ENCODE measurements at places on chromosomes 11 and 22.

DNA sequence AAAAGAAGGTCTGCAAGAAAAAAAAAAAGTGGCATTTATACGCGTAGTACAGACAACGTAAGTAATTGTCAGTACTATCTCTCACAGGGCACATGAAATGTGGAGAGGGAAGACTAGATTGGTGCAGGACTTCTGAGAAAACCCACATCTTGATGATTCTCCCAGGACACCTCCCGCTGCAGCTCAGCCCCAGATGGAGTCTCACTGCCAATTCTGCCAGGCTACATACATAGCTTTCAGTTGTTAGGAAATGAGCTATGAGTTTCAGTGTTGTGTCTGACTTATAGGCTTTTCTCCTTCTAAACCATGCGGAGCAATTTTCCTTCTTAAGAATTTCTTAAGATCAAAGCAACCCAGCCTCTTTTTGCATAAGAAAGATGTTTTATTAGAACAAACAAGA is 9.6 kb downstream of the OR5A2 start:
- DNase-seq, result no peak

GRCh38 chr11:9726321-9727022 is 62.6 kb downstream of the SWAP70 start:
- DNase-seq, result peak; percentile 74

GRCh38 chr22:44424867-44425693 is 73.0 kb downstream of the RTL6 start:
- no peak for DNase-seq

GRCh38 chr11:1899090-1899489 is 7.4 kb upstream of the PRR33 start:
- DNase-seq, result no peak

DNA sequence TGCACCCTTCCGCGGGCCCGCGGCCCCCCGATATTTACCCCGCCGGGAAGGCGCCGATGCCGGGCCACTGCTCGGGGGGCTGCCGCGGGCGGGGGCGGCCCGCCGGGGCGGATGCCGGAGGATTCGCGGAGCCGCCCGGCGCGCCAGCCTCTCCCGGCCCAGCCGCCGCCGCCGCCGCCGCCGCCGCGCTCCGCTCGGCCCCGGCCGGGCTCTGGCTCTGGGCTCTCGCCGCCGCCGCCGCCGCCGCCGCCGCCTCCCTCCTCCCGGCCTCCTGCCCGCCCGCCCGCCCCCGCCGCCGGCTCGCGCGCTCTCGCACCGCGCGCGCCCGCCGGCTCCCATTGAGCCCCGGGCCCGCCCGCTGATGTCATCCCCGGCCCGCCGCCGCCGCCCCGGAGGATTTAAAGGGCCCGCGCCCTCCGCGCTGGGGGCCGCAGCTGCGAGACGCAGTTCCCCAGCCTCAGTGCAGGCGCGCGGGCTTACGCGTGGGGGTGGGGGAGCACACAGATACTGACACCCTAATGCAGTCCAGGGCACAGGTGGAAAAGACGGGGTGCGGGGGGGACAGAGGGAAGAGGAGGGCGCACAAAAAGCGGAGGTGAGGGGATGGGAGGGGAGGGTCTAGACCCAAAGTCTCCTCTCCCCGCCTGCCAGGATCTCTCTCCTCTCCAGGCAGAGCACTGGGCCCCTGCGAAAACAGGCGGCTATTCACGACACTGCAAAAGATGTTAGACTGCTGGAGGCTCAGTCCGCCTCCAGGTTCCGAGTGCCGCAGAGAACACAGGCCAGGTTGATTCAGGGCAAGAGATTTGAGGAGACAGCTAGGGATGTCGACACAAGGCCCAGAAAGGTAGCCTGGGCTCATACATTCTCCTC is at the start of gene CSNK1E:
CSNK1E (minus strand) TSS at position 312 of the 873 bp plus-strand sequence. CDS start 3,276 bp downstream, outside the sequence.
- DNase-seq, result no peak
